ENCODE measurements at places on chromosomes 4 and X. TPM values are rescaled to one million over a fixed set of nuclear protein-coding genes. Genes with fewer than 3 reads are reported as not detected.

SLC26A1 gene
- 0.65 TPM for total RNA-seq

MAGEE1 gene
- total RNA-seq: 7.7 TPM

PPP3CA gene
- 31.1 TPM for total RNA-seq

CXXC4 gene
- 0.06 TPM for total RNA-seq

SSX4B gene
- not detected for total RNA-seq

MGAT4D gene
- not detected for total RNA-seq

EREG gene
- total RNA-seq: not detected

NALF2 gene
- not detected for total RNA-seq

CENPVL3 gene
- total RNA-seq: not detected

SPOCK3 gene
- total RNA-seq: not detected

TBCK gene
- 46.2 TPM for total RNA-seq
